ENCODE measurements at places on chromosomes 11 and 22.

GRCh38 chr11:111063726-111064517, 181.6 kb upstream of the POU2AF2 start:
- peak; percentile 41 for DNase-seq

DNA sequence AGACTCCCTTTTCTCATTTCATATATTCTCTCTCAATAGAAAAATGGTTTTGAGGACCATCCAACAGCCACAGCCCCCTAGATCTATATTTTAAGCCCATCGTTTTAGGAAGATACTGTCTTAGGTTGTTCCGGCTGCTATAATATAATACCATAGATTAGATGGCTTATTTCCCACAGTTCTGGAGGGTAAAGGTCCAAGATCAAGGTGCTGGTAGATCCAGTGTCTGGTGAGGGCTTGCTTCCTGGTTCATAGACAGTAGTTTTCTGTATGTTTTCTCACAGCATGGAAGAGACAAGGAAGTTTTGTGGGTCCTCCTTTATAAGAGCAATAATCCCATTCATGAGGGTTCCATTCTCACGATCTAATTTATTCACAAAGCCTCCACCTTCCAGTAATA, 215.1 kb downstream of the AASDHPPT start:
- no peak for DNase-seq

GRCh38 chr22:17862646-17863181, 88.4 kb upstream of the BID start:
- DNase-seq, result no peak

GRCh38 chr11:18907391-18907790, 31.8 kb downstream of the MRGPRX1 start:
- DNase-seq, result no peak

- no peak for DNase-seq
Measured at GRCh38 chr11:18294862-18295261, 27.1 kb downstream of the HPS5 start.

- DNase-seq, result no peak
Measured at GRCh38 chr11:279040-279965, 1.1 kb downstream of the NLRP6 start.

DNA sequence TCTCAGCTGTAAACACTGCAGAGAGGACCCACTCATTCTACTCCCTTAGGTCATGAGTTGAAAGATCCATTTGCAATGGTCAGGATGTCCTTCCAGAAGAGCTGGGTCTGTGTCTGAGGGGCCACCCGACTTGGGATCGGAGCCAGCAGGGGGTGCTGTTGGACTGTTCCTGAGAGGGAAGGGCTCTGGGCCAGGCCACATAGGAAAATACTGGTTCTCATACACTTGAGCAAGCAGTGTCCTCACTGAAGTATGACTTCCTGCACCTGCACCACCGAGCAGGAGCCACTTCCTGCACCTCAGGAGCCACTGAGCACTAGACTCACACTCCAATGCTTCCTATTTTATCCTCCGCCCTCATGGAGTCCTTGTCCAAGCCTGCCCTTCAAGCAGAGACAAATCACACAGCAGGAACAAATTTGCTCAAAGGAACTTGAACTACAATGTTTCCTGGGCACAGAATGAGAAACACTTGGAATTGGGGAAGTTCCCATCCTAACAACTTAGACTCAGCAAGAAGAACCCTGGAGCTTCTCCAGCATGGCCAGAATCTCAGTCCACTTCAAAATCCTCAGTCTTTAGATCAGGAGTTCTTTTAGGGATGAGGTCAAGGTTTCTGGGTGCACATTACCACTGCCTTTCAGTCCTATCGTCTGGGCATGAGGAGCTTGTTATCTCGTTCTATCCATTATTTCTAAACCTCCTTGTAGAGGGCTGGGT, 36.6 kb upstream of the VPREB1 start:
- DNase-seq, result peak; percentile 36

DNA sequence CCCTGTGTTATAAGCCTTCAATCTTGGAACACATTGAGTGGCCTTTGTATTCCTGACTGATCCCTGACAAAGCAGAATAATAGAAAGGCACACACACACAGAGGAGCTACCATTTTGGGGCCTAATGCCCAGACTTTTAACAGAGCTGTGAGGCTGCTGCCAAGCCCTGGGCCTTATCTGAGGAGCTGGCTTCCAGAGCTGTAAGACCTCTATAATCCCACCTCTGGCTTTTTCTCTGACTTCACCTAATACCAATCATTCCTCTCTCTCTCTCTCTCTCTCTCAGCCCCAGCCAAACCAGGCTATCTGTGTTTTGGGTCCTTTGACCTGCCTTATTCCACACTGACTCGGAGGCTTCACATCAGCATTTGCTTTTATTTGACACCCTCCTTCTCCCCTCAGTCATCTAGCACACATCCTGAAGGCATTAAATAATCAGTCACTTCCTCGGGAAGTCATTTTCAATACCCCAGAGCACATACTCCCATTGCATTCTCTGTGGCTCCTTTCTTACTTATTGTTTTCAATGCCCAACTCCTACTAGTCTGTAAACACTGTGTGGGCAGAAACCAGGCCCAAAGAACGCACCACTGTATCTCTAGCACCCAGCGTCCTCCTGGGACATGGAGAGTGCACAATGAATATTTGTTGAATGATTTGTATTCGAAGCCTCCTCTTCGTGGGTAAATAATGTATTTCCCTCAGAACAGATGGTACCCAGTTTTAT, 21.2 kb upstream of the TRIM44 start:
- no peak for DNase-seq

DNA sequence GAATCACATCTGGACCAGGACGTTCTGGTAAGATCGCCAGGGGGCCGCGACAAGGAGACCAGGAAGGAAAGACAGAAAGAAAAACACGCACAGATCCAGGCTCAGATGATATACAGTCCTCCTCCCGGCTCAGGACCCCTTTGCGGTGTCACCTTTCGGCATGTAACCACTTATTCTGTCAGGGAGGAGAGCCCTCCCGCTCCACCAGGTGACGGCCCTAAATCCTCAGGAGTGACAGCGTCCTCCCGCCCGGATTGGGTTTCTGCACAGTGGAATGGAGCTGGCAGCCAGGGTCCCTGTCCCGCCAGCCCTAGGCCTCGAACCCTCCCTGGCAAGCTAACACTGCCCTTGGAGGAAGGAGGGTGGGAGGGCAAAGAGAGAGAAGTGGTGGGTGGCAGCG, 24.3 kb upstream of the KCNQ1OT1 start:
- no peak for DNase-seq

DNA sequence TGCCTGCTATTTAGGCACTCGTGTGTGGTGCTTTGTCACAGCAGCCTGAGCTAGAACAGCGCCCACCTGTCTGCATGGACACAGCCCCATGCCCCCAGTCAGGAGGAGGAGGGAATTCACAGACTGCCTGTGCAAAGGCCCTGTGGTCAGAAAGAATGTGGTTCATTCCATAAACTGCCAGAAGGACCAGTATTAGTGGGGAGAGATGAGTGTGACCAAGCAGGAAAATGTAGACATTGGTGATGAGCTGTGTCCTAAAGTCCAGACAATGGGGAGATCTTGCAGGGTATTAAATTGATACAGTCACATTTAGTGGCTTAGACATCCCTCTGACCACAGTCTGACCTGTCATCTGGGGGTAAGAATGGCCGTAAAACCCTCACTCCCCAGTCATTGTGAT, 83.7 kb upstream of the LINC01488 start:
- no peak for DNase-seq

All from non-pigmented ciliary epithelial cell (primary cell).